ENCODE measurements at places on chromosomes 1 and 21. TPM values are rescaled to one million over a fixed set of nuclear protein-coding genes. Genes with fewer than 3 reads are reported as not detected.

The KCNT2 gene
- total RNA-seq, result not detected

The CELA3A gene
- not detected for total RNA-seq

The DCAF6 gene
- 28.5 TPM for total RNA-seq

The GJA9 gene
- total RNA-seq, result not detected

The ARID4B gene
- total RNA-seq, result 62.3 TPM

The ARHGAP29 gene
- not detected for total RNA-seq

The C1orf185 gene
- not detected for total RNA-seq

The KCNJ6 gene
- total RNA-seq, result not detected

The SPATC1L gene
- total RNA-seq, result 7.6 TPM

- no peak overlapping the region for H3K4me3 ChIP-seq
- peaks cover 7% of the 10 kb centered on the region for H3K4me1 ChIP-seq
- H3K36me3 ChIP-seq, result no peaks in the 10 kb centered on the region
- peaks cover 25% of the 10 kb centered on the region for H3K27me3 ChIP-seq
- DNase-seq, result no peak
These were observed 68.3 kb upstream of the NFIA start for GRCh38 chr1:61013946-61014667.

- H3K27ac ChIP-seq, result no peak overlapping the region
- no peak overlapping the region for H3K4me3 ChIP-seq
- no peak for DNase-seq
- H3K36me3 ChIP-seq, result peaks cover 21% of the 10 kb centered on the region
These were observed 14.5 kb downstream of the NUAK2 start for GRCh38 chr1:205306929-205307566.

DNA sequence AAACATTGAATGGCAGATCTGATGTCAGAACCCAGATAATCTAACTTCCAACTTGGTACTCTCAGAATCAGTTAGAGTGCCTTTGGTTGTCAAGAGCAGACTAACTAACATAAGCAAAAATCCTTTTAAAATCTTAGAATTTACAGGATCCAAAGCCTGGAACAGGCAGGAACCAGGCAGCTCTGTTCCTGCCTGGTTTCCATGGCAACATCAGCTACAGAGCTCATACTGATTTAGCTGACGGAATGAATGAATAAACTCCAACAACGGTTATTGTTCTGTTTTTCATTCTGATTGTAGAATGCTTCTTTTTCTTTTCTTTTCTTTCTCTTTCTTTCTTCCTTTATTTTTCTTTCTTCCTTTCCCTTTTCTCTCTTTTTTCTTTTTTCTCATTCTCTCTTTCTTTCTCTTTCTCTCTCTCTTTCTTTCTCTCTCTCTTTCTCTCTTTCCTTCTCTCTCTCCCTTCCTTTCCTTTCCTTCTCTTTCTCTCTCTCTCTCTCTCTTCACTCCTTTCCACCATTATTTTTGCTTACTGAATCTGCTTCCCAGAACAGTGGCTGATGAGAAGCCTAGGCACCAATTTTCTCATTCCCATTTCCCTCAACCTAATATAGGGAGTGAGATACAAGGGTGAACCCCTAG is 121.6 kb downstream of the RGS7 start:
- no peaks in the 10 kb centered on the region for H3K36me3 ChIP-seq
- no peak for DNase-seq
- H3K27ac ChIP-seq, result no peak overlapping the region
- H3K27me3 ChIP-seq, result no peaks in the 10 kb centered on the region
- no peak overlapping the region for H3K4me3 ChIP-seq
- no peaks in the 10 kb centered on the region for H3K4me1 ChIP-seq

GRCh38 chr21:14677013-14677412 is 130.9 kb upstream of the SAMSN1 start:
- peaks cover 33% of the 10 kb centered on the region for H3K4me1 ChIP-seq
- H3K27ac ChIP-seq, result peak overlapping the region; percentile 95
- no peak for DNase-seq
- H3K27me3 ChIP-seq, result no peaks in the 10 kb centered on the region

DNA sequence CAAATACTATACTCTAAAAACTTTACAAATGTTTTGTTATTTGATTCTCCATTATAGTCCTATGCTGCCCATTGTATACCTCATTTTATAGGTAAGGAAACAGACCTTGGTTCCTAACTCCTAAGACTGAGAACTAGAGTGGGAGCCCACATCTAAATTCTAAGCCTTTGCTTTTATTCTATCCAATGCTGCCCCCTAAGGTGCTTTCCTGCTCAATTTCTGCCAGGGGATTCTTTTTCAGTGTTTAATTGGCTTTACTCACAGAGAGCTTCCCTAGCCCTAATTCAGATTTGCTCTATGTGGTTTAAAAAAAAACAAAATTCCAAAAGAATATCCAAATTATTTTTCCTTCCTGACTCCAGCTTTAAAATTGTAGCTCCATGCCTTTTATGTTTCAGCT is 64.5 kb downstream of the KIF14 start:
- no peaks in the 10 kb centered on the region for H3K4me1 ChIP-seq
- DNase-seq, result no peak
- H3K27me3 ChIP-seq, result no peaks in the 10 kb centered on the region
- H3K36me3 ChIP-seq, result peaks cover 13% of the 10 kb centered on the region
- H3K27ac ChIP-seq, result no peak overlapping the region
- H3K4me3 ChIP-seq, result no peak overlapping the region

DNA sequence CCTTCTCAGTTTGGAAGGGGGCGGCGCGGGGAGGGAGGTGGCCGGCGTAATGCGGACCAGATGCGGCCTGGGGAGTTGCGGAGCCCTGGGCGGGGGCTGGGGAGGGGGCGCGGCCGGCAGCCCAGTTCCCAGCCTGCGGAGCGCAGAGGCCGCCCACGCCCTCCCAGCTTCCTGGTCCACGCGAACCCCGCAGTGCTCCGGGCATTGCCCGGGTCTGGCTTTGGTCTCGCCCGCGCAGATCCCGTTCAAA is 695 bp downstream of the DMBX1 start:
- no peak for DNase-seq
- H3K36me3 ChIP-seq, result peaks cover 2% of the 10 kb centered on the region
- no peak overlapping the region for H3K27ac ChIP-seq
- peaks cover 89% of the 10 kb centered on the region for H3K27me3 ChIP-seq

- DNase-seq, result no peak
- no peaks in the 10 kb centered on the region for H3K27me3 ChIP-seq
- H3K36me3 ChIP-seq, result no peaks in the 10 kb centered on the region
- no peak overlapping the region for H3K27ac ChIP-seq
These were observed 176.8 kb upstream of the CHRM3 start for GRCh38 chr1:239209591-239209990.

- H3K4me3 ChIP-seq, result peak overlapping the region; percentile 48
- H3K27ac ChIP-seq, result peak overlapping the region; percentile 85
- no peaks in the 10 kb centered on the region for H3K36me3 ChIP-seq
- H3K4me1 ChIP-seq, result peaks cover 12% of the 10 kb centered on the region
- peaks cover 3% of the 10 kb centered on the region for H3K27me3 ChIP-seq
These were observed 50.6 kb upstream of the CNTN2 start for GRCh38 chr1:204992201-204992997.

GRCh38 chr1:19654886-19655717 is 9.6 kb upstream of the HTR6 start:
- H3K27ac ChIP-seq, result no peak overlapping the region
- peaks cover 4% of the 10 kb centered on the region for H3K27me3 ChIP-seq
- peaks cover 3% of the 10 kb centered on the region for H3K36me3 ChIP-seq
- H3K4me3 ChIP-seq, result no peak overlapping the region
- H3K4me1 ChIP-seq, result peaks cover 12% of the 10 kb centered on the region

DNA sequence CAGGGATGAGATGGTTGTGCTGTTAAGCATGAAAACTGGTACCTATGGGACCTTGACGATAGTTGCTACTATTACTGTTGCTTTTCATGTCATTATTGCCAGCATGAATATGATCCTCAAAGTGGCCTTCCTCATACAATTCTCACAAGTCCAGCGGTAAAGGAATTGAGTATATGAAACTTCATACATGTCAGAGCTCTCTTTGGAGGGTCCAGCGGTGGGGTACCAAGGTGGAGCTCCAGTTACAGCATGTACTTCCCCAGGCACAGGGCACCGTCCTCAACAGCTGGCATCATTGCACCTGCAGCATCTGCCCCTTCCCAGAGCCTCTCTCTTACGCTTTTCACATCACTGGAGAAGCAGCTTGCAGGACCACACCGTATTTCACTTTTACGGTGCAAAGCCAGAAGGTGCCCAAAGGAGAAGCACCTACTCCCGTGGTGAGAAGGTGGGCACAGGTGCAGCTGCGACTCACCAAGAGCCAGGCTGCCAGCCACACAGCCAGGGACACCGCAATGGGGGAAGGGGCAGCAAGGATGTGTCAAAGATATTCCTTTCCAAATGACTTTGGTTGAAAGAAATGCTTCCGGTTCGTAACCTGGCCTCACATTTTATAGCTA is 166.4 kb upstream of the IRF2BP2 start:
- H3K4me1 ChIP-seq, result peaks cover 19% of the 10 kb centered on the region
- H3K4me3 ChIP-seq, result no peak overlapping the region
- no peak overlapping the region for H3K27ac ChIP-seq
- no peak for DNase-seq
- H3K36me3 ChIP-seq, result peaks cover 2% of the 10 kb centered on the region

- H3K36me3 ChIP-seq, result no peaks in the 10 kb centered on the region
- peaks cover 7% of the 10 kb centered on the region for H3K4me1 ChIP-seq
- H3K27me3 ChIP-seq, result peaks cover 35% of the 10 kb centered on the region
- H3K4me3 ChIP-seq, result no peak overlapping the region
- H3K27ac ChIP-seq, result no peak overlapping the region
- no peak for DNase-seq
These were observed 1.9 kb downstream of the C1orf198 start for GRCh38 chr1:230866171-230867070.

GRCh38 chr1:64424412-64424811 is 45.5 kb upstream of the CACHD1 start:
- no peak overlapping the region for H3K4me3 ChIP-seq
- no peak for DNase-seq
- H3K27me3 ChIP-seq, result peaks cover under 1% of the 10 kb centered on the region
- H3K4me1 ChIP-seq, result no peaks in the 10 kb centered on the region
- no peak overlapping the region for H3K27ac ChIP-seq
- H3K36me3 ChIP-seq, result no peaks in the 10 kb centered on the region

Measured in activated naive CD8-positive, alpha-beta T cell treated with anti-CD3 and anti-CD28 coated beads, Interleukin-2, amount 10 ng/mL, durations not matched to agents 7 days and 5 days (primary cell).